ENCODE measurements at places on chromosomes 12 and 14.

GRCh38 chr12:55822228-55822627, 4.4 kb downstream of the ORMDL2 start:
- DNase-seq: no peak

- DNase-seq: no peak
Measured at GRCh38 chr12:28540324-28540714, 350.1 kb downstream of the CCDC91 start.

GRCh38 chr12:67442347-67442841, 173.2 kb downstream of the CAND1 start:
- DNase-seq: no peak

- peak; percentile 87 for DNase-seq
Measured at GRCh38 chr14:20332788-20333493, at the start of gene CCNB1IP1. Gene CCNB1IP1, minus strand, starts transcription at chr14:20333279. Its CDS starts 16,756 bp downstream, at chr14:20316523.

DNA sequence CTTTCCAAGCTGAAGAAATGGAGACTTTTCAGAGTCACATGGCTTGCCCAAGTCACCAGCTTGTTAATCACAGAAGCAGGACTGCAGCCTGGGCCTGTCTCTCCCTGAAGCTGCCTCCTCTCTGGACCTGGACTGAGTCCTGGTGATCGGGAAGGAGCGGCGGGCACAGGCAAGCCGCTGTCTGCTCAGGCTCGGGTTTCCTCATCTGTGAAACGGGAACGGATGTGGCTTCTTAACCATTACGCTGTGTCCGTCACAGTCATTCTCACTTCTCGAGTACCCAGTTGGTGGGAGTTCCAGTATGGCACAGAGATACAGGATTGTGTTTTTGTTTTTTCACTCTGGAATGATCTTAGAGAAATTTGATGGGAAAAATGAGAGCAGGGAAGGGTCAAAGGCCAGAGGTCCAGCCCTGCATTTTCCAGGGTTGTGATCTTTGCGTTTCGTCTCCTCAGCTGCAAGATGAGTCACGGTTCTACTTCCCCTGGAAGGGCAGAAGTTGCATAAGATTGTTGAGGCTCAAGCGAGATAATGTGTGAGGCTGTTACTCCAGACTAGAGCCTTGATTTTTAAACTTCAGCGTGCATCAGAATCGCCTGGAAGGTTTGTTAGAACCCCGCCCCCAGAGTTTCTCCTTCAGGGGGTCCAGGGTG, 7.6 kb upstream of the LRTM2 start:
- no peak for DNase-seq

DNA sequence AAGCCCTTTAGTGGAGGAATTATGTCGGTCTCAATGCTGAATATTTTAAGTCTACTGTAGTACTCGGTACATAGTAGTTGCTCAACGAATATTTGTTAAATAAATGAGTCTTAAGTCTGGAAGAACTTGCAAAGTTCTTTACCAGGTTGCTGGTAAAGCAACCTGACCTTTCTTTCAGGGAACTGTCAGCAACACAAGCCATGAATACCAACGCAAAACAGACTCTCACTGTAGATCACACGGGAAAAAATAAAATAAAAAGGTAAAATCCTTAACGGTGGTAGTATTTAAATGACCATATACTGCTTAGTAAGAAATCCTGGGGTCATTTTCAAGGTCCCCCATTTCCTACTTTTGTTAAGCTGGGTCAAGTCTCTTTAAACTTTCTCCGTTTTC, 447 bp upstream of the NUBPL start:
- no peak for DNase-seq

DNA sequence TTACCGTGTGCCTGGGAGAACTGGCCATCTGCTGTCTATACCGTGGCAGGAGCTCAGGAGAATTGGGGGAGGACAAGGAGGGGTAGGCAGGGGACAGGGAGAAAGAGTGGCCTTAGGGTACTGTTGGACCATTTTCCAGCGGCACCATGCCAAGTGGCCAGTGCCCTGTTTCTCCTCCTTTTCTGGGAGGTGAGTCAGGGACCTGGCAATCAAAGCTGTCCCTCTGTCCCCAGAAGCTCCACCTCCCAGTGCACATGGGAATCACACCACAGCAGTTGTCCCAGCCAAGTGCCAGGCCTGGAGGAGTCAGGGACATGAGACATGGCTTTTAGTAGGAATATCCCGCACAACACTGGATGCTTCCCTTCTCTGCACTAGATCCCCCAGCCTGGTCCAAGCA, 118.0 kb downstream of the GCH1 start:
- no peak for DNase-seq

DNA sequence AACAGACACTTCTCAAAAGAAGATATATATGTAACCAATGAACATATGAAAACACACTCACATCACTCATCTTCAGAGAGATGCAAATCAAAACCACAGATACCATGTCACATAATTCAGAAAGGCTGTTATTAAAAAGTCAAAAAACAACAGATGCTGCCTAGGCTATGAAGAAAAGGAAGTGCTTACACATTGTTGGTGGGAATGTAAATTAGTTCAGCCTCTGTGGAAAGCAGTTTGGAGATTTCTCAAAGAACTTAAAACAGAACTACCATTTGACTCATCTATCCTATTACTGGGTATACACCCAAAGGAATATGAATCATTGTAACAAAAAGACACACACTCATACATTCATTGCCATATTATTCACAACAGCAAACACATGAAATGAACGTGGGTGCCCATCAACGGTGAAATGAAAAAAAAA, 35.1 kb downstream of the EIF2S3B start:
- DNase-seq: no peak

DNA sequence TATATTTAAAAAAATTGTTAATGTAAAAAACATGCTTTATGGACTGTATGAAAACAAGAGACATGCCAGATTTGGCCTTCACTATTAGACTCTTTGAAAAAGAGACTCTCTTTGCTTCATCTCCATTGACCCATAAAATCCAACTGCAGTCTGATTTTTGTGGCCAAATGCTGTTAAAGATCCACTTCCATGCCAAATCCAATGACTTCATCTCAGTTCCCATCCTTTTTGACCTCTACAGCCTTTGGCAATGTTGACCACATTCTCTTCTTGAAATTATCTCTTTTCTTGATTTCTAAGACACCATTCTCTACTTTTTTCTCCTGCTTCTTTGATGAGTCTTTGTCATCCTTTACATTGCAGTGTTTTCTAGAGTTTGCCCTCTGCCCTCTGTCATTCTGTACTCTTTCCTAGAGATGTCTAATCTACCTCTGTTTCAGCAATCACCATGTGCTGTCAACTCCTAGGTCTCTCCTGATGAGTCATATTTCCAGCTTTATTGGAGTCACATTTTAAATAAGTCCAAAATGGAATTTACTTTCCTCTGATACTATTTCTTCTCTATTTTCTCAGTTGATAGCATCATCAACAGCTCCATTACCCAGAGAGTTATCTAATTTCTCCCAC, 2.4 kb downstream of the TMPRSS12 start:
- DNase-seq: no peak

DNA sequence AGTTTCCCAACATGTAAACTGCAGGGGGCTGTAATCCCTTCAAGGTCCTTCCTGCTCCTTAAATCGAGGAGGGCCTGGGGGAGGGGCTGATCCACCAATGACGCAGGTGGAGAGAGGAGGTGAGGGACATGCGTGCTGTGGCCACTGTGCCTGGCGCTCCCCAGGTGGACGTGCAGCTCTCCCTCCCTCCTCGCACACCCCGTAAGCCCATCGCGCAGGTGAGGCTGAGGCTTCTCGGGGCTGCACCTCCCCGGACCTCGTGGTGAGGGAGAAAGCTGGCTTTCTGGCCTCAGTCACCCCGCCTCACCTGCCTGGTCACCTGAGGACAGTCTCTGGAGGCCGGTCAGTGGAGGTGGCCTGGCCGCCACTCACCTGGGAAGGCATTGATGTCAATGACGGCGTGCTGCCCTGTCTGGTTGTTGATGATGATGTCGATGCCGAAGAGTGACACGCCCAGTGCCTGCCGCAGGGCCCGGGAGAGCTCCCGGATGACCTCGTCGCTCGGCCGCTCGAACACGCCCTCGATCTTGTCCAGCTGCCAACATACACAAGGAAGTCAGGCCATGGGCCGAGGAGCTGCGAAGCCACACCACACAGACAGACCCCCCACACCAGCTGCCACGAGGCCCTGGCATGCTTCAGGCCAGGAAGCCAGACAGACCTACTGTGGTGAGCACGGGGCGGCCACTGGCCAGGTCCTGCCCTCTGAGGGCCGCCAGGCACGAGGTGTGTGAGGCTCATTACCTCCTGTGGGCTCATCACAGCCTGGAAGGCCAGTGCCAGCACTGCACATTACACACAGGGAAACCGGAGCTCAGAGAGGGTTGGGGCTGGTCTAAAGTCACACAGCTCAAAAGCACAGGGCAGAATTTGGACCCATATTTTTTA, 23.3 kb downstream of the CHGA start:
- no peak for DNase-seq

All from GM12864 (cell line).